GM04503 (cell line): ENCODE measurements at places on chromosomes 11 and 22.
A peak's percentile ranks its signal among the peaks of the same experiment; 100 is the strongest.

DNA sequence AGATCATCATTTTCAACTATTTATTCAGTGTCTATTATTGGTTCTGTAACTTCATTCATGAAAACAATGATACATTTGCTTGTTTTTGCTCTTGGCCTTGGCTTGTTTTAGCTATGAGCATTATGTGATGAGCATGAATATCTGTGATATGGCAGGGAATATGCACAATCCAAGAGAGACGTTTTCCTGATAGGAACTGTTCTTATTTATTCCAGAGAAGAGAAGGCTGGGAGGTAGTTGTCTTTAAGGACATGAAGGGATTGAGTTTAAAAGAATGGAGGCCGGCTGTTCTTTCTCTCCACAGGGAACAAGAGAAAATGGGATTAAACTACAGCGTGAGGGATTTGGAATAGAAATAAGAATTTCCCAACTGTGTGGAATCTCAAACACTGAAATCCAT is 30.3 kb downstream of the BLID start:
- no peak for DNase-seq

GRCh38 chr11:66328302-66329144 is 7.7 kb downstream of the RIN1 start:
- DNase-seq = no peak

GRCh38 chr11:40722179-40722795 is 737.2 kb downstream of the LRRC4C start:
- DNase-seq = no peak

GRCh38 chr11:6602096-6602940 is 1.1 kb downstream of the RRP8 start:
- no peak for DNase-seq

DNA sequence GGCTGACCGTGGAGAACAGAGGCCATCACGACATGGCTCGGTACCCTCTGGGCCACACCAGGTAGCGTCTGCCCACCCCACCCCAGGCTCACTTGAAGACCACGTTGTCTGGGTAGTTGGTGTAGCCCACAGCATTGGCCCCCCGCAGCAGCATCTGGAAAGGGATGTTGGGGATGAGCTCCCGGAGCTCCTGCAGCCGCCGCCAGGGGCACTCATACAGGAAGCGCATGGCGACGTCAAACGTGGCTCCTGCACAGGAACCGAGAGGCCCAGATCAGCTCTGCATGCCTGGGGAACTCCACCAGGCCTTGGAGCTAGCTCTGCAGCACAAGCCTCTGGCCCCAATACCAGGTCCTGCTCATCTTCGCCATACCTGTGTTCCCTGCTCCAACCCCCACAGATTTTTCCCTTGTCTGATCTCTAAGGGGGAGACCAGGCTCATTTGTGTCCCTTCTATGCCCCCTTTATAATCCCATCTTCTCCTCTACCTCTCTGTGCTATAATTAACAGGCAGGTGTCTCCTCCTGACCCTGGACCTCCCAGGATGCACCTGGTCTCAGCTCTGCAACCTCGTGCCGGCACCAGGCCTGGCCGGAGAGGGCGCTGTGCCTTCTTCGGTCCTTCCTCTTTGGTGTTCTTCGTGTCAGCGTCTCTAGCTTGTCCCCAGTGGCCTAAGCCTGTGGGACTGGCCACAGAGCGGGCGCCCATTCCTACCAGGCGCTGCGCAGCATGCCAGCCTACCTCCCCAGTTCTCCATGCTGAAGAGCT is 5.0 kb upstream of the LRFN4 start:
- DNase-seq = no peak

GRCh38 chr22:33012833-33013450 is 45.2 kb downstream of the SYN3 start:
- no peak for DNase-seq

DNA sequence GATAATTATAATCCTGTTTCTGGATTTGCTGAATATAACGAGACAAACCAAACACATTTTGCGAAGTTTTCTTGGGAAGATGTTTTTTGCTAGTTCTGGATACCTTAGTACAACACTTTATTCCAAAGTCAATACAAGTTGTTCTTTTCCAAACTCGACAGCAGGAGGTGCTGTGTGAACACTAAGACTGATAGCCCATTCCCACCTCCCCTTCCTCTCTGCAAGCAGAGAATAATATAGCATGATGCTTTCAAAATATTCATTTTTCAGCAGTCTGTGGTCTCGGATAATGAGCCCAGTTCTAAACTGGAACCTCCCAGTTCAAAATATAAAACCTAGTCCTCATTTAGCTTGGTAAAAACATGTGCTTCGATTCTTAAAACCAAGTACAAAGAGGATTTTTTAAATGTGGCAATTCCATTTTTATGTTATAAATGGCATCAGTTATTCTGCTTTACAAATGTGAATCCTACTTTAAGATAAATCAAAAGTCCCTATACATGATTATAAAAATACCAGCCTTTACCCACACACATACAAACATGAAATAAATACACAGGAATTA is 129.1 kb downstream of the DCDC1 start:
- DNase-seq = no peak

GRCh38 chr22:38735465-38736256 is 20.1 kb downstream of the SUN2 start:
- no peak for DNase-seq

DNA sequence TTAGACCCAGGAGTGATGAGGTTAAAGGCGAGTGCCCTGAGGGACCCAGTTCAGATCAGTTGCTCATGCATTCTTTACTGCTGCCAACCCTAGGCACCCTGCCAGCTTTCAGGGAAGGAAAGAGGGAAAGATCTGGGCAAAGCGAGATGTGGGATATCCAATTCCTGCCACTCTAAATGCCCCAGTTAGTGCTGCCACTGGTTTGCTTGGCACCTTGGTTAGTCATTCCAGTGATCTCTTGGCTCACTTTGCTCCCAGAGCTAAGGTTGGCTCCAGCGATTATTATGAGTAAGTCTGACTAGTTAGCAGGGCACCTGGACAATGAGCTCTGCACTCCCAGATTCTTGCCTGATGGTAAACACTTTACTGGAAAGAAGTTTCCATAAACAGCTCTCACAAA is 85.0 kb downstream of the INSC start:
- no peak for DNase-seq

GRCh38 chr11:13118194-13118593 is 109.1 kb downstream of the RASSF10 start:
- peak; percentile 96 for DNase-seq

GRCh38 chr11:124923296-124923695 is 4.2 kb downstream of the HEPN1 start:
- no peak for DNase-seq

DNA sequence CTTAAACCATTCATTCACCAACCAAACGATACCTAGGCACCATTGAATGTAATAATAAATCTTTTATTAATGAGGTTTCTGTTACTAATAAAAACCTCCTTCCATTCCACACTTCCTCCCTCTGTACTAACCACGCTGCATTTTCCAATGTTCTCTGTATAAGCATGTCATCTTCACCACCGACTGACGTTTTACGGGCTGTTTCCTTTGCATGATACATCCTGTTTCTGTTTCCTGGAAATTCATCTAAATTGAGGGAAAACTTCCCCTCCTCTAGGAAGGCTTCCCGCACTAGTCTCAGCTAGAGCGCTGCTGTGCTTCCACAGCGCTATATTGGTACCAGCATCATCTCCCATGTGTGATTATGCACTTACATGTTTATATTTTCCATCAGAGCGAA is 2.1 kb downstream of the OR4D10 start:
- no peak for DNase-seq

GRCh38 chr11:100851584-100852152 is 164.6 kb downstream of the ARHGAP42 start:
- no peak for DNase-seq

- peak; percentile 98 for DNase-seq
Measured at GRCh38 chr22:27461470-27461869, 340.1 kb downstream of the MN1 start.

DNA sequence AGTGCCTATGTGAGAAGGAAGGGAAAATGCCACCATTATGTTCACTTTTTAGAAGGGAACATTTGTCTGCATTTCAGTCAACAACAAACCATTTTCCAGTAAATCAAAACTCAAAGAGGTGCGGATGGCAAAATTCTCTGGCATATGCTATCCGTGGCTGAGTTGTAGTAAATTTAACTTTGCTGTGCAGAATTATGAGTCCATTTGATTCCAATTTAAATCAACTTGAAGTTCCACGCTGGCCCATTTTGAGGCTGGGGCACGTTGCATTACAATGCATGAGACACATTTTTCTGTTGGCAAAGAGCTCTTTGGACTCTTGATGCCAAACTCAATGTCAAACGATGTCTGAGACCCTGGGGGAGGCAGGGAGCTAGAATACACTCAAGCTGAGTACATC is 211.8 kb downstream of the LRRC4C start:
- no peak for DNase-seq
